Thymus (tissue), 14 donors: ENCODE measurements at places on chromosomes 7 and 10.

DNA sequence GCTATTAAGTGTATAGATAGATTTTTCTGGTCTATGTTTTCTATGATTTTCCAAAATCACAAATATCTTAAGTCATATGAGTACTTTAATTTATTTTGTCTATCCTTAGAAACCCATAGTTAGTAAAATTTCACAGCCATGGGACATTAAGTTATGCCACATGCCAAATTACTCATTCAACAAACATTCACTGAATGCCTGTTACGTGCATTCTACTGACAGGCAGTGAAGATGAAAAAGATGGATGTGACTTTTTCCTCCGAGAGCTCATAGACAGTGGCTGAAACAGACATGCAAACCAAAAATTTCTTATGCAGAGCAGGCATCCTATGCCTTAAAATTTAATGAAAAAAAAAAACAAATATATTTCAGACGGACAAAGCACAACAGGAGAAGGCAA, 84.9 kb downstream of the CHRM2 start:
- DNase-seq = no peak

GRCh38 chr10:117550599-117551329, 8.2 kb downstream of the EMX2 start:
- DNase-seq = no peak

GRCh38 chr7:68564306-68565135, 1033.8 kb upstream of the AUTS2 start:
- DNase-seq = no peak

DNA sequence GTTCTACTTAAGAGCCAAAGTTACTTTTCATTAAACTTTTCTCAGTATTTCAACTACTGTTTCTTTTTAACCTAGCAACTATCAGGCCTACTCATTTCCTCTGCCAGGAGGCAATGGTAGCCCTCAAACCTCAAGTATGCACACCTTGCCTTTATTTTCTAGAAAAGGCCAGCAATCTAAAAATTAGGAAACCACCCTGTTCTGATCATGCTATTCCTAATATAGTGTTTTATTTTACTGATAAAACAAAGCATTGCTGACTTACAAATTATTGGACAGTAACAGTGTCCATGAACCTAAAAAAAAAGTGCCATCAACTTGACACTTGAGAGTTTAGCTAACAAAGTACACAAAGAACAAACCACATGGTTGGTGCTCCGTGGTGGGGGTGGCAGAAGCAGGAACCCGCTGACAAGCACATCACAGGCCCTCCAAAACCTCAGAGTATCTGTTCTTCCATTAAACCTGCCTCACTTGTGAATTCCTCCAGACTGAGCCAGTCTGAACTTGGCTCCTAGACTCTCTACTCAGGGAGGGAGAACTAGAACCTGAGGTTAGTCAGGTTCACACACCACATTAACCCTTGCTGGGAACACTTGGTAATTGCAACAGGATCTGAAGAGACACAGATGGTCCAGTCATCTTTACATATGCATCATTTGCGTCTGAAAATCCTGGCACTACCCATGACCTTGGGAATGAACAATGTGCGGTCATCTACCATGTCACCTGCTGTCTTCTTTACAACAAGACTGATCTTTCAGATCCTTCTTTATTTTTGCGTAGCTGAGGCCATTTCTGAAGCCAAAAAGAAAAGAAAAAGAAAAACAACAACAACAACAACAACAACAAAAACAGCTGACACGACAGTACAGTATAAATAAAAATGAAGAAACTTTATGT, 31.9 kb downstream of the PIP4K2A start:
- DNase-seq = peak; percentile 64

GRCh38 chr7:77839919-77840318, 41.3 kb downstream of the PHTF2 start:
- DNase-seq = no peak

GRCh38 chr10:72502581-72502980, 123.3 kb downstream of the MICU1 start:
- no peak for DNase-seq
